ENCODE measurements at places on chromosomes 7 and 10. TPM values are rescaled to one million over a fixed set of nuclear protein-coding genes. Genes with fewer than 3 reads are reported as not detected.

Gene CUZD1
- total RNA-seq, result 1.3 TPM

DNA sequence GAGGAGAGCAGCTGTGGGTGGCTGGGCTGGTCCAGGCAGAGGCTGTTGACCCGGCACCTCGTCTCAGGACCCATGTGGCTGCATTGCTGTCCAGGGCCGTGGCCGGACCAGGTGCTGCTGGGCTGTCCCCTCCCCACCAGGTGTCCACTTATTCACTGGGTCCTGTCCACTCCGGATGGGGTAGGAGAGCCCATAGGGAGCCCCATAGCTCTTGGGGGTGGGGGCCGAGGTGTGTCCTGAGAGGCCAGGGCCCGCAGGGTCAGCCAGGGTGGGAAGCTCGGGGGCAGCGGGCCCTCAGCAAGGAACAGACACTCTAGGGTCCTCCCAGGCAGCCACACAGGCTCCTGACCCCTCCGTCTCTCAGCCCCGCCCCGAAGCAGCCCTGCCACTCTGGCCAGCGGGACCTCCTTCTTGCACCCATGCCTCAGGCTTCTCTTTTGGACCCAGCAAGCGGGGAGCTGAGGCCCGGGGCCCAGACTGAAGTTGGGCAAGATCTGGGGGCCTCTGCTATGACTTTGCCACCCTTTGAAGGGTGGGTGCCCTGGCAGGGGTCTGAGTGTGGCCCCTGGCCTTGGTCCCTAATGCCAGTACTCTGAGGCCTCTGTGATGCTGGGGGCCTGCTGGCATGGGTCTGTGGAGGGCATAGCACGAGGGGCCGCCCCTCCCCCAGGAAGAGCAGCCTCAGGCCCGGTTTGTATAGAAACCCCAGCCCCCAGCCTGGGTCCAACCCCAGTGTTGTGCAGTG is 86.4 kb downstream of the NKX6-2 start:
- DNase-seq, result no peak

DNA sequence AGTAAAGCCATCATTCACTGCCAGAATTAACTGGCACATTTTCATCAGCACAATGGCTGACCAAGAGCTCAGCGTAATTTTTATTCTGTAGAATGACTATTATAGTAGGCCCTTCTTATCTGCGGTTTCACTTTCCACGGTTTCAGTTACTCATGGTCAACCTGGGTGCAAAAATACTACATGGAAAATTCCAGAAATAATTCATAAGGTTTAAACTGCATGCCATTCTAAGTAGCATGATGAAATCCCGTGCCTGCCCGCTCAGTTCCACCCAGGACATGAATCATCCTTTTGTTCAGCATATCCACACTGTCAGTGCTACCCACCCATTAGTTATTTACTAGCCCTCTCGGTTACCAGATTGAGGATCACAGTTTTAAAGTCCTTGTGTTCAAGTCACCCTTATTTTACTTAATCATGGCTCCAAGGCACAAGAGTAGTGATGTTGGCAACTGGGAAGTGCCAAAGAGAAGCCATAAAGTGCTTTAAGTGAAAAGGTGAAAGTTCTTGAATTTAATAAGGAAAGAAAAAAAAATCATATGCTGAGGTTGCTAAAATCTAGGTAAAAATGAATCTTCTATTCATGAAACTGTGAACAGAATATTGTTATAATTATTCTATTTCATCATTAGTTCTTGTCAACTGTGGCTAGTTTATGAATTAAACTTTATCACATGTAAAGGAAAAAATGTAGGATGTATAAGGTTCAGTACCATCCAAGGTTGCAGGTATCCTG is 204.9 kb downstream of the DOCK4 start:
- DNase-seq, result no peak

GRCh38 chr7:1591876-1592275 is 22.0 kb upstream of the PSMG3 start:
- no peak for DNase-seq

- DNase-seq, result no peak
These were observed 1.2 kb downstream of the HOGA1 start for GRCh38 chr10:97585439-97585811.

DNA sequence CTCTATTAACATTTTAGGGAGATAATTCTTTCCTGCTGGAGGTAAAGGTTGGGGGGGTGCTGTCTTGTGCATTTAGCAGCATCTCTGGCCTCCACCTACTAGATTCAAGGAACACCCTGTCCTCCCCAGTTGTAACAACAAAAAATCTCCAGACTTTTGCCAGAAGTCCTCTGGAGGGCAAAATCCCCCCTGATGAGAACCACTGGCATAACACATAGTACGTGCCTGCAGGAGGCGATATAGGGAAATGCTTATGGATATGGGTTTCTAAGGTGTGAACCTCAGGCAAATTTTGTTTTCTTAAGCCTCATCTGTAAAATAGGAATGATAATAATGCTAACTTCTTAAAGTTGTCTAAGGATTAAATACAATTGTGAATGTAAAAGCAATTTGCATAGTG is 2.9 kb upstream of the OSBPL3 start:
- DNase-seq, result no peak

Gene ANKRD7
- total RNA-seq, result not detected

Gene ZNF273
- total RNA-seq, result 9.0 TPM

GRCh38 chr10:45468079-45468478 is 94.1 kb downstream of the ALOX5 start:
- no peak for DNase-seq

DNA sequence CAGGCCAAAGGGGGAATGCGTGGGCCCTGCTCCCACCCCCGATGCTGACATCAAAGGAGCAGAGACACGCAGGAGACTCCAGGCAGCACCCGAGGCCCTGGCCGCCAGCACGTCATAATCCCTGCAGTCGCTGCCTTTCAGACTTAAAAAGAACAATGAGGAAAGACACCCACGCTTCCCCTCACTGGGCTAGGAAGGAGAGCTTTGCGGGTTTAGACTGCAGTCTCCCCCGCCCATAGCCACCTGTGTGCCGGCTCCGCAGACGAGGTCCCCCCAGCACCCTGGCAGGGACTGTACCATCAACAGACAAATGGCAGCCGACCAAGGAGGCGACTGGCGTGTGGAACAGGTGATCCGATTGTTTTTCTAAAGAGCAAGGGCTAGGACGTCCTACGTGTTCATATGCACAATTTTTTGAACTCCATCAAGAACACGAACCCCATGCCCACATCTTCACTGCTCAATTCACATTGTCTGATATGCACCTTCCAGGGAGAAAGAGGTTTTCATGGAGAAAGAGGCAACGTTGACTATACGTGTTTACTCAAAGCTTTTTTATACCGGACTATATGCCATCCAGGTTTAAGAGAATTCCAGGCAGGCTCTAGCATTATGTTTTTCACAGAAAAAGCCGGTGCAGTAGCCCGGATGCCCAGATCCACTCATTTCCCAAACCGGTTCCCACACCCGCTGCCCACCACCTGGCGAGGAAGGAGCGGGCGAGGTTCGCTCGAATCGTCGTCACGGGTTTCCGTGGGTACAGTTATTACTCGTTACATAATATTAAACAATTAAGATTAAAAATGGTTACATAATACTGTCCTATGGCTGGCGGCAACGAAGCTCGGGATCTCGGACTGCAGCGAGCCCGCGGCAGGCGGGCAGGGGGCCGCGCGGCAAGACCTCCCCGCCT is 1.1 kb downstream of the GRB10 start:
- no peak for DNase-seq

GRCh38 chr7:155358066-155358947 is 60.6 kb downstream of the INSIG1 start:
- no peak for DNase-seq

GRCh38 chr10:1186683-1186990 is 130.5 kb downstream of the WDR37 start:
- no peak for DNase-seq

Gene PTPRN2
- total RNA-seq, result 2.8 TPM

DNA sequence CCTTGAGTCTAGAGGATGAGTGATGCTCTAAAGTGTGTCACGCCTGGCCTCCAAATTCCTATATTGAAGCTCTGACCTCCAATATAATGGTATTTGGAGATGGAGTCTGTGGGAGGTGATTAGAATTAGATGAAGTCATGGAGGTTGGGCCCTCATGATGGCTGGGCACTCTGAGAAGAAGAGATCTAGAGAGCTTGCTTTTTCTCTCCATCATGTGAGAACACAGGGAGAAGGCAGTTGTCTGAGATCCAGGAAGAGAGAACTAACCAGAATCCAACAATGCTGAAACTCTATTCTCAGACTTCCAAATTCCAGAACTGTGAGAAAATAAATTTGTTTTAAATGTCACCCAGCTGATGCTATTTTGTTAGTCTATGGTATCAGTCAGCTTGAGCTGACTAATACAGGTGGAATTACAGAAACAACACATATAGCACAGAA is 15.1 kb downstream of the RNF216 start:
- no peak for DNase-seq

Gene ZPBP
- total RNA-seq, result not detected

- no peak for DNase-seq
These were observed 28.1 kb downstream of the XPNPEP1 start for GRCh38 chr10:109895095-109895818.

Gene CAV2
- 83.8 TPM for total RNA-seq

- DNase-seq, result no peak
These were observed 95.3 kb downstream of the PTPRN2 start for GRCh38 chr7:158492367-158492764.

Gene STOX1
- total RNA-seq, result 0.51 TPM

DNA sequence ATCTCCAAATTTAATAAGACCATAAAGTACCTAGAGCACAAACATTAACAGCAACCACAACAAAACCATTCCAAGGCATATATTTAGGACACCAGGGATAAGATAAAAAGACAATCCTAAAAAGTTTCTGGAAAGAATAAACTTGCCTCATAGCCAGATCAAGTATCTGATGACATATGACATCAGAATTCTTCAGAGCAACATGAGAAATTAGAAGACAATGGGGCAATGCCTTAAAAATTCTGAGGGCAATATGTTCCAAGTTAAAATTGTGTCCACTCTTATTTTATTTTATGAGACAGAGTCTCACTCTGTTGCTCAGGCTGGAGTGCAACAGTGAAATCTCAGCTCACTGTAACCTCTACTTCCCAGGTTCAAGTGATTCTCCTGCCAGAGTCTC is 2.8 kb downstream of the EFCAB10 start:
- no peak for DNase-seq

DNA sequence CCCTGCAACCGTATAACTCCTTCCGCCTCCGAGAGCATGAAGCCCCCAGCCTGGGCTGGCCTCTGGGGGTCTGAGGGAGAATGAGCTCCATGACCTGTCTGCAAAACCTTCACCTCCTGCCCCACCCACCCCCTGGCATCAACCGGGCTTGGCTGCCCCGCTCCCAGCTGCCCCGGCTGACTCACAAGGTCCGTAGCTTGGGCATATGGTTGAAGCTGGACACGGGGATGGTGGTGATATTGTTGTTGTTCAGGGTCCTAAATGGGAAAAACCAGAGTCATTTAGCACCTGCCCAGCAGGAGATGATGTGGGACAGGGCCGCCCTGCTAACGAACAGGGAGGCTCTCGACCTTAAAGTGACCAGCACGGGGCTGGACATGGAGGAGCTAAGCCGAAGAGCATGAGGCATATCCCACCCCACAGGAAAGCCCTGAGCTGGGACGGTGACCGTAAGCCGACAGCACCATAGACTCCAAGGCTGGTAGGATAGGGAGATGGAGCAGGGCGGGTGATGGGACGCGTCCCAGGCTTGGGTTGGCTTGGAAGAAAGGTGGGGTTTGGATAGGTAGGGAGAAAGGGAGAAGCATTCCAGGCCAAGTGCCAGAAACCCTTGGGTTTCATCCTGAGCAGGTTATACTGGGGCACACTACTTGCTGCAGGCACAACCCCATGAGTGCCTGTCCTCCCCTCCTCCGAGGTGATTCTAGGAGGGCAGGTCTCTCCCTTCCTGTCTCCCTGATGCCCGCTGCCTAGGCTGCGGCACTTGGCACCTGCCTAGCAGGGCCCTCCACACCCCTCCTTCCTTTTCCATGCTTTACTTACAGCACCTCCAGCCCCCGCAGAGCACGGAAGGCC is 121.5 kb downstream of the SLIT1 start:
- DNase-seq, result no peak

- DNase-seq, result no peak
These were observed 20.0 kb downstream of the CAMK2G start for GRCh38 chr10:73854310-73854709.

Gene TFR2
- total RNA-seq, result not detected

DNA sequence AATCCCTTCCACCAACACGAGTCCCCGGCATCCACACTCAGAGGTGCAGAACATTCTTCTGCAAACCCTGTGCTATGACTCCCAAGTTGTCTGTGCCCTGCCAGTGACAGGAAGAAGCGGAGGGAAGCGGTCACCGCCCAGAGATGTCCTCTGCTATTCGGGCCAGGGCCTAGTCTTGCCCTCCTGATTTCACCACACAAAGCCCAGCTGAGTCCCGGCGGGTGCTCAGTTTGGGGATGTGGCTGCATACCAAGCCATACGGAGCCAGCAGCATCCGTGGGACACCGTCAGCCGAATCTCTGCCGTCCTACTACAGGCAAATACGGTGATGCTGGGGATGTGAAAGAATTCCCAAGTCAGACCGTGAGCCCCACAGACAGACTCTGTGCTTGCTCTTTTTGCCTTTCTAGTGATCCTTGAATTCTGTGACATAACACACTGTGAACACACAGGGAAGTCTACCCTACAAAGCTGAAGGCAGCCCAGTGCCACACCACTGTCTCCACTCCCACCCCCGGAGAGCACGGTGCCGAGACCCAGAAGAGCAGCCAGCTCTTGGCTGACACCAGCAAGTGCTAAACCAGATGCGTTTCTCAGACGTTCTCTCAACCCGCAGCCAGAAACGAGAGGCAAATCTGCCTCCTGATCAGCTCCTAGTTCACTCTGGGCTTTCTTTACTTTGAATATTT is 2.0 kb downstream of the STK32C start:
- no peak for DNase-seq

Gene FGFR2
- 64.8 TPM for total RNA-seq

Gene KCNH2
- 9.1 TPM for total RNA-seq

DNA sequence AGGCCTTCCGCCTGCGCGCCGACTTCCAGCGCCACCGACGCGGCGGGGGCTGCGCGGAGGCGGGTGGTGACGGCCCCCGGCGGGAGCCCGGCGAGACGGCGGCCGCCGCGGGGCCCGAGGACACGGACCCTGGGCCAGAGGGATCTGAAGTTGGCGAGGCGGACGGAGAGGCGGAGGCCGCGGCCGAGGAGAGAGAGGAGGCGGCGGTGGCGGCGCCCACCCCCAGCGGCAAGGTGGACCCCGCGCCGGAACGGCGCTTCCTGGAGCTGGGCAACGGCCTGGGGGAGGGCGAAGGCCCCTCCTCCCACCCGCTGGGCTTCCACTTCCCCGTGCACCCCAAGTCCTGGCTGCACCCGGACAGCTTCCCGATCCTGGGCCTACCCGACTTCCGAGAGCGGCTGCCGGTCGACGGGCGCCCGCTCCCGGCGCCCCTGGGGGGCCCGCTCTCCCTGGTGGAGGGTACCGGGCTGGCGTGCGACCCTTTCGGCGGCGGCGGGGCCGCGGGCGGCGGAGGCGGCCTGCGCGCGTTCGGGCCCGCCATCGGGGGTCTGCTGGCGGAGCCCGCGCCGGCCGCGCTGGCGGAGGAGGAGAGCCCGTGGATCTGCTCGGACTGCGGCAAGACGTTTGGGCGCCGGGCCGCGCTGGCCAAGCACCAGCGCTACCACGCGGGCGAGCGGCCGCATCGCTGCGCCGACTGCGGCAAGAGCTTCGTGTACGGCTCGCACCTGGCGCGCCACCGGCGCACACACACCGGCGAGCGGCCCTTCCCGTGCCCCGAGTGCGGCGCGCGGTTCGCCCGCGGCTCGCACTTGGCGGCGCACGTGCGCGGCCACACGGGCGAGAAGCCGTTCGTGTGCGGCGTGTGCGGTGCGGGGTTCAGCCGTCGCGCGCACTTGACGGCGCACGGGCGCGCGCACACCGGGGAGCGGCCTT is 16.2 kb downstream of the ZNF316 start:
- no peak for DNase-seq
